ENCODE measurements at places on chromosomes 1 and 21.

DNA sequence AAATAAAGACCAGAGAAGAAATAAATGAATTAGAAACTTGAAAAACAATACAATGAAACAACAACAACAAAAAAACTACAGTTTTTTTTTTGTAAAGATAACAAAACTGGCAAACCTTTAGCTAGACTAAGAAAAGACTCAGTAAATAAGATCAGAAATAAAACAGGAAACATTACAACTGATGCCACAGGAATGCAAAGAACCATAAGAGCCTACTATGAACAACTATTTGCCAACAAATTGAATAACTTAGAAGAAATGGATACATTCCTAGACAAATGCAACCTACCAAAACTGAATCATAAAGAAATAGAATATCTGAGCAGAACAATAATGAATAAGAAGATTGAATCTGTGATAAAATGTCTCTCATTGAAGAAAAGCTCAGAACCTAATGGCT lies 742.0 kb downstream of the ADGRL2 start:
- no peak for DNase-seq

DNA sequence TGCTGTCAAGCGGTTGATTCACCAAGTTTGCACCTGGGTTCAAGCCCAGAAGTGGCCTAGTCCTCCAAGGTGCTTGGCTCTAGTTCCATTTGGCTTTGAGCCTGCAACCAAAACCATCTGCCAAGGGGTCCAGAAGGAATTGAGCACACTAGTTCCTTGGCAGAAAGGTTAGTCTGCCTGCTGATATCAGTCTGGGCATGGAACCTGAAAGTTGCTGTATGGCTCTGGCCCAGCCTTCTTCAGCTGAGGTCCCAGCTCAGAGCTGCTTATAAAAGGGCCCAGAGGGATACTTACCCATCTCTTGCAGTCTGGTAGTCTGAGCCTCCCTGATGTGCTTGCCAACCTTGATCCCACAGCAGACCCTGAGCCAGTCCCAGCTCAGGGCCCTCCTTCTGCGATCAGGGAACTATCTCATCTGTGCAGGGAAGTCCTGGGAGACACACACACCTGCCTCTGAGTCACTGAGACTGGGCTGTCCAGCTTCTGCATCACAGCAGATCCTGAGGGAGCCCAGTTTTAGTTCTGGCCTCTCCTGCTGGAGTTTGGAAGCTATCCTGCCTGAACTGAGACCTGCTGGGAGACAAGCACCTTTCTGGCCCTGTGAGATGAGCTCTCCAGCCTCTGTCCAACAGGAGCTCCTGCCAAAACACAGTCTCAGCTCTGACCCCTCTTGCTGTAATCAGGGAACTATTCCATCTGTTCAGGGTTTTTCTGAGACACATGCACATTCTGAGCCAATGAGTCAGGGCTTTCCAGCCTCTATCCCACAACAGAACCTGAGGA lies 75.8 kb downstream of the CTH start:
- DNase-seq: no peak

- no peak for DNase-seq
Measured at GRCh38 chr1:55589671-55590297, 374.6 kb upstream of the USP24 start.

GRCh38 chr1:62312698-62313097 lies 6.5 kb downstream of the KANK4 start:
- DNase-seq: no peak

GRCh38 chr21:24294171-24294570 lies 1313.1 kb downstream of the MRPL39 start:
- no peak for DNase-seq

DNA sequence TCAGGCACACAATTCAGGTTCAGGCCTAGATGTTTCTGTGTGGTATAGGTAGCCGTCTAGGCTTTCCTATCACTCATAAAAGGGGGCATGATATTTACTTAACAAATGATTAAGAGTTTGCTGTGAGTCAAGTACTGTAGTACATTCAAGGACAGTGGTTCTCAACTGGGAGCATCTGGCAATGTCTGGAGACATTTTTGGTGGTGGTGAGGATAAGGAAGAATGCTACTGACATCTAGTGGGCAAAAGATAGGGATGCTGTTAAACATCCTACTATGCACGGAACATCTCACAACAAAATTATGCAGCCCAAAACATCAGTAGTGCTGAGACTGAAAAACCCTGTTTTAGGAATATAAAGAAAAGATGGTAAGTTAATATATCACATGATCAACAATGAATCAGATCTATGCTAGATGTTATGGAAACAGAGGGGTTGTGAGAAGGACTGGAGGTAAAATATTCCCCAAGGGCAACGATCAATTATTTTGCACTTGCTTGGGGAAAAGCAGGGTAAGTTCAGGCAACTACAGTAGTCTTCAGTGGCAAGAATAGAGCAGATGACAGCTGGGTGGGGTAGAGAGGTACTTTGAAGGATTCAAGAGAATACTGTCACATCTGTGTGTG lies 4.9 kb downstream of the DNTTIP2 start:
- DNase-seq: no peak
